ENCODE measurements at places on chromosomes 16 and 17.

- no peak for DNase-seq
Measured at GRCh38 chr17:67478401-67479041, 101.4 kb downstream of the PITPNC1 start.

- no peak for DNase-seq
Measured at GRCh38 chr17:76018340-76018680, 8.8 kb downstream of the EVPL start.

- no peak for DNase-seq
Measured at GRCh38 chr17:31130286-31131224, 35.8 kb downstream of the NF1 start.

- DNase-seq = peak; percentile 46
Measured at GRCh38 chr17:35089586-35090296, 26.2 kb upstream of the RFFL start.

GRCh38 chr17:49696233-49696761 lies 11.5 kb downstream of the SLC35B1 start:
- peak; percentile 67 for DNase-seq

- no peak for DNase-seq
Measured at GRCh38 chr17:78940708-78941107, 15.5 kb upstream of the TIMP2 start.

DNA sequence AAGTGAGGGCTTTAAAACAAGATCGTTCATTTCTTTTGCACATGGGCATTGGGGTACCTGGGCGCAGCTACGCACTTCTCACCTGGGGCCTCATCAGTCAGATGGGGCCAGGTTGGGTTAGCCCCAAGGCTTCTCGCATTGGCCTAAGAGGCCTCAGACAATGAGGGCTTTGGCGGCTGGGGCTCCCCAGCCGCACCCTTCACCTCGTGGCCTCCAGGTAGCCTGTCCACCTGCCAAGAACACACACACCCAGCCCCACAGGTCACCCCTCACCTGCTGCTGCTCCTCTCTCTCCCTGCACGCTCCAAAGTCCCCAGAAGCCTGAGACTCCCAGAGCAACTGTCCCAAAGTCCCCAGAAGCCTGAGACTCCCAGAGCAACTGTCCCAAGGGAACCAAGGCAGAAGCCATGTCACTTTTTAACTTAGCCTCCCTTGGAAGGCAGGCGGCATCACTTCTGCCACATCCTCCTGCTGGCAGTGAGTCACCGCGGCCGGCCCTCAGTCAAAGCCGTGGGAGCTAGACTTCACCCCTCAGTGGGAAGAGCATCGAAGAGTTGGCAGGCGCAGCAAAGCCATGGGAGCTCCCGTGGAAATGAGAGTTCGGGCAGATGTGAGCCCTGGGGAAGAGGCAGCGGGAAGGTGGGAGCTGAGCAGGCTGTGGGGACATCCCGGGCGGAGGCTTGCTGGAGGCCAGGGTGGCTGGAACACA lies 78.9 kb upstream of the PLCG2 start:
- DNase-seq = no peak

DNA sequence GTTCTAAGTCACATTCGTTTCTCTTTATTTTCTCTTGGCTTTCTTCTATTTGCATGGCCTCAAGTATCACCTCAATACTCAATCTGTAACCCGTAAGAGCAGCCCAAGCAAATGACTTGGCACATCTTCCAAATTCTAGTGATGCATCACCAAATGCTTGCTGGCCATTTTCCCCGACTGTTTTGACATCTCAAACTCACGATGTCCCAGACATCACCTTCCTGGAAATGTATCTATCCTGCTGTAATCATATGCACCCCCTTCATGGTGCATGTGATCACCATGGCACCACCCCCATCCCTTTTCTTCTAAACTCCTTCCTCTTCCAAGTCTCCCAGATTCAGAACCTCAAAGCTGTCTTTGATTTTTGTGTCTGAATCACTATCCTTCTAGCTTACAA lies 24.0 kb upstream of the ABCA5 start:
- DNase-seq = no peak

DNA sequence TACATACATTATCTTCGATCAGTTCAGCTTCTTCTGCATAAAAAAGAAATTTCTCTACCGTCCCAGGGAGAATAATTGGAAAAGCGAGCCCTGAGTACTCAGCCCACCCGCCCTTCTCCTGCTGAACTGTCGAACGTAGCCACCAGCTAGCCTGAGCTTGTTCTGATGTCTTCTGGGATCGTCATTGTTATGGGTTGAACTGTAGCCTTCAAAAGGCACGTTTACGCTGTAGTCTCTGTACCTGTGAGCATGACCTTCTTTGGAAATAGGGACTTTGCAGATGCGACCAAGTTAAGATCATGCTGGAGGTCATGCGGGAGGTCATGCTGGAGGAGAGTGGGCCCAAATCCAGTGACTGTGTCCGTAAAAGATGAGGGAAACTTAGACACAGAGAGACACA lies 86.2 kb downstream of the CMIP start:
- no peak for DNase-seq

DNA sequence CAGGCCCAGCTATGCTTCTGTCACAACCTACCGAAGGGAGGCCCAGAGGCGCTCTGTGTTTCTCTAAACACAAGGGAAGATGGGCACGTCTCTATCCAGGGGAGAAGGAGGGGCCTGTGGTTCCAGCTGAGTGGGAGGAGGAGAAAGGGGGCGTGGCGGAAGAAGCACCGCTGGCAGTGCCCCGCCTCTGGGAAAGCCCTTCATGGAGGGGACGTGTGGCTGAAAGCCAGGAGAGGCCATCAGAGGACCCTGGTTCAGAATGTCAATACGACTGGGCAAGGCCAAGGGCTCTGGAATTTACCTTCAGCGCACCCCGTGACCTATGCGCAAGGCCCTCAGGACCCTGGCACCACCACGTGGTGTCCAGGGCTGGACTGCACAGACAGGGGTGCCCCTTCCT lies 12.3 kb upstream of the SLC38A8 start:
- DNase-seq = no peak

- no peak for DNase-seq
Measured at GRCh38 chr17:81960130-81960958, 643 bp downstream of the NOTUM start.

GRCh38 chr17:69607162-69607834 lies 192.8 kb downstream of the MAP2K6 start:
- DNase-seq = no peak

DNA sequence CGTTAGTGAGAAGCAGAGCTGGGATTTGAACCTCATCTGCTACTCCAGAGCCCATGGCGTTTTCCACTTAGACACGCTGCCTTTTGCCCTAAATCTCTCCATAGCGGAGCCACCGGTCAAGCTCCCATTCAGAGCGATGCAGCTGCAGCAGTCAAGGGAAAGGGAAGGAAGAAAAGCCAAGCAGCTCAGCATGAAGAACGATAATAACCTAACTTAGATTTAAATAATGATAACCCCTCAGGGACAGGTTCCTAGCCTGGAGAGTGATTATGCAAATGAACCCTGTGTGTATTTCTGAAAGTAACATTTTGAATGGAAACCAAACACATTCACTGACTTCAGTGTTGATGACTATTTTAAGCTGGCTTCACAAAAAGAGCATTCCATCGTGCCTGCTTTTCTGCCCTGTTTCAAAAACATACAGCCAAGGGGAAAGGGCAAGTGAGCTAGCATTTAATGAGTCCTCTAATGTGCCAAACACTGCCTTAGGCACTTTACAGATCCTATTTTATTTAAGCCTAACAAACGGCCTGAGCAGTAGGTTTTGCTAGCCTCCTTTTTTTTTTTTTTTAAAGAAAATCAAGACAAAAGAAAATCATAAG lies 798.3 kb downstream of the CDH8 start:
- DNase-seq = no peak

DNA sequence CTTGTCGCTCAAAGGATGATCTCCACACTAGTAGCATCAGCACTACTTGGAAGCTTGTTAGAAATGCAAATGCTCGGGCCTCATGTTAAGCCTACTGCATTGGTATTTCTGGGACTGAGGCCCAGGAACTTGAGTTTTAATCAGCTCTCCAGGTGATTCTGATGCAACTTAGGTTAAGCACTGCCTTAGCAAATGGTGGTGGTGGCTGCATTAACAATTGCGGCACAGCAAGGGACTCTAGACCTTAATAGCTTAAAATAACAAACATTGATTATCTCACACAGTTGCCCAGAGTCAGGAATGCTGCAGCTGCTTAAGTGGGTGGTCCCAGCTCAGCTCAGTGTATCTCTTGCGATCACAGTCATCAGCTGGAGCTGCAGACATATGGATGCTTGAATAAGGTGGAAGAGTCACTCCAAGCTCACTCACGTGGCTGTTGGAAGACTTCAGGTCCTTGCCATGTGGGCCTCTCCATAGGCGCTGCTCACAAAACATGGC lies 25.8 kb downstream of the HS3ST3A1 start:
- DNase-seq = no peak

GRCh38 chr16:1188432-1189189 lies 35.7 kb downstream of the CACNA1H start:
- DNase-seq = peak; percentile 8

DNA sequence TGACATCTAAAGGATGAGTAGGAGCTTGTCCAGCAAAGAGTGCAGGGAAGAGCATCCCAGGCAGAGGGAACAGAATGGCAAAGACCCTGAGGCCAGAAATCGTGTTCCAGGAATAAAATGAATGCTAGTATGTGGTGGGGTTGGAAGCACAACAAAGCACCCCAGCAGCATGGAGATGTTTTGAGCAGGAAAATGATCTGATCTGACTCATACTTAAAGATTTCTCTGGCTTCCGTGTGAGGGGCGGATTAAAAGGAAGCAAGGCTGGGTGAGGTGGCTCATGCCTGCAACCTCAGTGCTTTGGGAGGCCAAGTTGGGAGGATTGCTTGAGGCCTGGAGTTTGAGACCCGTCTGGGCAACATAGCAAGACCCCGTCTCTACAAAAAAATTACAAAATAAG lies 2.3 kb downstream of the SLC5A11 start:
- DNase-seq = no peak

- DNase-seq = no peak
Measured at GRCh38 chr16:56258508-56259424, 67.5 kb downstream of the GNAO1 start.

DNA sequence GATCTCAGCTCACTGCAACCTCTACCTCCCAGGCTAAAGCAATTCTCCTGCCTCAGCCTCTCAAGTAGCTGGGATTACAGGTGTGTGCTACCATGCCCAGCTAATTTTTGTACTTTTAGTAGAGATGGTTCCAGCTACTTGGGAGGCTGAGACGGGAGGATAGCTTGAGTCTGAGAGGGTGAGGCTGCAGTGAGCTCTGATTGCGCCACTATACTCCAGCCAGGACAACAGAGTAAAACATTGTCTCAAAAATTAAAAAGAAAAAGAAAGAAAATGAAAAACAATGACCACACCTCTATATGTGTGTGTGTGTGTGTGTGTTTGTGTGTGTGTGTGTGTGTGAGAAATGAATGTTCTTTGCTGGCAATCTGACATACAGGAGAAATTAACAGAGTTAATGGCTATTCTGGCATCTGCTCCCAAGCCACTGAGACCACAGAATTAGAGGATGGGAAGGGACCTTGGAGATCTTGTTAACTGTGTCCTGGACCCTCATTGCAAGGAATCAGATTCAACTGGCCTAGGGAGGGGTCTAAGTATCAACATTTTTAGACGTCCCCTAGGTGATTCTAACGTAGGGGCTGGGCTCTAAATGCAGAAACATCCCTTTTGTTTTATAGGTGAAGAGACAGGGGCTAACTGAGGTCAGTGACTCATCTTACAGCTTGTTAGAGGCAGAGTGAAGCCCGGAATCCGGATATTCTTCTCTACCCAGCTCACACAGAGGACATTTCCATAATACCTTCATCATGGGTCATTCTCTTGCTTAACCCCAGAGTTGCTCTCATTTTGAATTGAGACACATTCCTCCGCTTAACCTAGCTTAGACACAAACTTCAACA lies 16.4 kb upstream of the MARCHF10 start:
- DNase-seq = no peak

DNA sequence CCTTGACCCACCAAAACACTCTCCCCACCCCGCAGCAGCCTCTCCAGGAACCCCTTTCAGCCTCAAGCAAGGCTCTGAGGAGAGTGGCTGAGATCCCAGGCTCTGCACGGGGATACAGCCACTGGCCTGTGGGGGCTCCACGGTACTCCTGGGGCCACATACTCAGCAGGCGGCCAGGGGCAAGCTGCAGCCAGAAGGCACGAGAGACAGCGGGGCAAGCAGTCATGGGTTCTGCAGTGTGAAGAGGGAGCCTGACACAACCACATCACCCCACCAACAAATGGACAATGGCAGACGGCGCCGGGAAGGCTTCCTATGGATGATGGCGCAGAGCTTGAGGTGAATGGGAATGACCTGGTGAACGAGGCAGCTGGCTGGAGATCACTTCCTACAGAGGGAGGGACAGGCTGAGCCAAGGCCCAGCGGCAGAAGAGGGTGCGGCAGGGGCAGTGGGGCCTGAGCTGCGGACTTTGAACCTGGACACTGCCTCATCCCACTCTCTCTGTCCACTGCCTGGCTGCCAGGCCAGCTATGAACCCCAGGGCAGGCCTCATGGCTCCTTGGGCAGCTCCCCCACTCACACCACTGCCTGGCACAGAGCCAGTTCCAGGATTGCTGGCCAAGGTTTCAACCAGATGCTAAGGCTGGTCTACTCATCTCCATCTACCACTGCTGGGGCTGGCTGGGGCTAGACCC lies 10.8 kb upstream of the BCAR1 start:
- no peak for DNase-seq

GRCh38 chr16:81500833-81501521 lies 56.4 kb downstream of the CMIP start:
- DNase-seq = no peak

- peak; percentile 44 for DNase-seq
Measured at GRCh38 chr17:16521070-16521727, 29.2 kb upstream of the LRRC75A start.

DNA sequence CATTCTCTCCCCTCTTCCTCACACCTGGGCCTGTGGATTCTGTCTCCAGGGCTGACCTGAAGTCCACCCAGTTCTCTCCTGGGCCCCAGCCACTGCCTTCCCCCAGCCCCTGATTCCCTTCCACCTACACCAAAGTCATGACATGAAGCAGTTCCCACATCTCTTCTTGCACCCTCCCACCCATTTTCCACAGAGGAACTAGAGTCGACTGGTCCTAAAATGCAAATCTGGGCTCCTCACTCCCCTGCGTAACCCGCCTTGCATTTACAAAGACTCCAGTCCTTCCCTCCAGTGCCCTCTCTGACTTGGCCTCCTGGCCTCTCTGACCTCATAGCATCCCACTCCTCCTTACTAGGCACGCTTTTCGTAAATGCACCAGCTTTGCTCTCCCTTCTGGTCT lies 14.8 kb downstream of the COX6A2 start:
- DNase-seq = no peak

GRCh38 chr16:57384248-57385070 lies 12.2 kb downstream of the CX3CL1 start:
- DNase-seq = no peak

- DNase-seq = no peak
Measured at GRCh38 chr16:79598063-79598347, 2.5 kb downstream of the MAF start.

GRCh38 chr16:85931596-85932402 lies 32.8 kb downstream of the IRF8 start:
- DNase-seq = no peak

- DNase-seq = no peak
Measured at GRCh38 chr17:82156284-82156925, 56.2 kb downstream of the CCDC57 start.

- no peak for DNase-seq
Measured at GRCh38 chr16:53465606-53466280, 31.5 kb downstream of the RBL2 start.
